ENCODE measurements at places on chromosomes 5 and 9.

GRCh38 chr5:1315018-1315708, 20.3 kb upstream of the TERT start:
- DNase-seq, result no peak

DNA sequence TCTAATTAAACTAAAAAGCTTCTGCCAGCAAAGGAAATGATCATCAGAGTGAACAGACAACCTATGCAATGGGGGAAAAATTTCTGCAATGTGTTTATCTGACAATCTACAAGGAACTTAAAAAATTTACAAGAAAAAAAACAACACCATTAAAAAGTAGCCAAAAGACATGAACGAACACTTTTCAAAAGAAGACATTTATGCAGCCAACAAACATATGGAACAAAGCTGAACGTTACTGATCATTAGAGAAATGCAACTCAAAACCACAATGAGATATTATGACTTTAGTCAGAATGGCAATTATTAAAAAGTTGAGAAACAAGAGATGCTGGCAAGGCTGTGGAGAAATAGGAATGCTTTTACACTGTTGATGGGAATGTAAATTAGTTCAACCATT, 530.4 kb upstream of the DAB2 start:
- no peak for DNase-seq

- no peak for DNase-seq
These were observed 48.4 kb downstream of the PPARGC1B start for GRCh38 chr5:149778303-149779123.

- DNase-seq, result no peak
These were observed 43.6 kb downstream of the GNAQ start for GRCh38 chr9:77987880-77988525.

DNA sequence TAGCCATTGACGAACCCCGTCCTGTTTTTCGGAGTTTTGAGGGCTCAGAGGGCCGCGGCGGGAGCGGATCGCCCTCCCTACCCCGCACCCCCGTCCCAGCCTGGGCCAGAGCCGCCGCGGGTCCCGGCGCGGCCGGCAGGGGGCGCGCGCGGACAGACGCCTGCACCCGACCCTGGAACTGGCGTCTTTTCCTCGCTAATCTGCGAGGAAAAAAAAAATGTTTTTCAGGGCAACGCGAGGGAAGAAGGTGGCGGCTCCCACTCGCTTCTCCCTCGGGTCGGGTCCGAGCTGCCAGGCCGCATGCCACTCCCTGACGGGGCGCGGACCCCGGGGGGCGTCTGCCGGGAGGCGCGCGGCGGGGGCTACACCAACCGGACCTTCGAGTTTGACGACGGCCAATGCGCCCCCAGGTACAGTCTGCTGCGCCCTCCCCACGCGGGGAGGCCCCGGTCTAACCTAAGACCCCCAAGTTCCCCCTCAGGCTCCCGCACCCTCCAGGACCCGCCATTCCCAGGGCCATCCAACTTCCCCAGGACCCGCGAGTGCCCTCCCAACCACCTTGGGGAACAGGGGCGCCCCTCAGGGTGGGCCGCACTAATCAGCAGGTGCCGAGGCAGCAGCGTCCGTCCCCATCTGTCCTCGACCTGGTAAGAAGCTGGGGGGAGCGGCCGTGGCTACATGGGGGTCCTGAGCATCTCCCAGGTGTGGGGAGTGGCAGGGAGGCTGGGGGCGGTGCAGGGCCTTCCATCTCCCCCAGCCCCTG, at the start of gene KCNT1:
Gene KCNT1 (plus strand): TSS at position 227 of the 763 bp plus-strand sequence. CDS start 74 bp downstream, at position 301.
- peak; percentile 96 for DNase-seq

DNA sequence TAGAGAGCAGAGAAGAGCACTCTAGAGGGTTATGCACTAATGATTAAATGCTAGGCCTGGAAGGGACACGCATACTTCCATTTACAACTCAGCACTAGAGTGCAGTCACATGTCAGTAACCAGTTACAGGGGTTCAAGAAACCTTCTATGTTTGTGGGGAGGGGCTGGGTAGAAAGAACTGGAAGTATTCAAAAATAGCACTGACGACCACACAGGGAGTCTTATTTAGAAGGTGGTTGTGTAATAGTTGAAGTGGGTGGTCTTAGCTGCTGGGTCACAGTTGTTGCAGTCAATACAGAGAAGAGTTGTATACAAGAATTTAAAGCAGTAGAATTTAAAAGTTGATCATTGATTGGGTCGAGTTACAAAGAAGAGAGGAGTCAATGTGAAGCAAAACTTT, 15.4 kb downstream of the AOPEP start:
- DNase-seq, result no peak

DNA sequence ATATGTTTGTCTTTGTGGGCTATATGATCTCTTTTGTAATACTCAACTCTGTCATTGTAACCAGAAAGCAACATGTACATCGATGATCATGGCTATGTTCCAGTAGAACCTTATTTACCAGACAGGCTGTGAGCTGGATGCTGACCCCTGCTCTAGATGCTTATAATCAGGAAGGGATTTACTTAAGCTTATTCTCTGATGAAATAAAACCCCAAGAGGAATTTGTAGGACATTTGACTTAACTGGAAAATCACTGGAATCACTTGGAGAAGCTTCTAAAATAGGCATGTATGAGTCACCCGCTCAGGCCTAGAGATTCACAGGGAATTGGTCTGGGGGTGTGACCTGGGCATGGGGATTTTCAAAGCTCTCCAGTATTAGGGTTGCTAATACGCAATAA, 285.8 kb upstream of the ZNF608 start:
- no peak for DNase-seq

DNA sequence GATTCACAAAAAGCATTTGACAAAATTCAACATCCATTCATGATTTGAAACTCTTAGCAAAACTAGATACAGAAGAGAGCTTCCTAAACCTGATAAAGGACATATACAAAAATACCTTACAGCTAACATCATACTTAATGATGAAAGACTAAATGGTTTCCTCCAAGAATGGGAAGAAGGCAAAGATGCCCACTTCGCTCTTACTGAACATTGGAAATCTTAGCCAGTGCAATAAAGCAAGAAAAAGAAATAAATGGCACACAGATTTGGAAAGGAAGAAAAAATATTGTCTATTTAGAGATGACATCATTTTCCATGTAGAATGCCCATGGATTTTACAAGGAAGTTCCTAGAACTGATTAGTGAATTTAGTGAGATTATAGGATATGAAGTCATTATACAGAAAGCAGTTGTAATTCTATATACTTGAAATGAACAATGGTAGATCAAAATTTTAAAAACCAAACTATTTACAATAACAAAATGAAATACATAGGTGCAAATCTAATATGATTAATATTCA, 64.4 kb downstream of the NAA35 start:
- no peak for DNase-seq

DNA sequence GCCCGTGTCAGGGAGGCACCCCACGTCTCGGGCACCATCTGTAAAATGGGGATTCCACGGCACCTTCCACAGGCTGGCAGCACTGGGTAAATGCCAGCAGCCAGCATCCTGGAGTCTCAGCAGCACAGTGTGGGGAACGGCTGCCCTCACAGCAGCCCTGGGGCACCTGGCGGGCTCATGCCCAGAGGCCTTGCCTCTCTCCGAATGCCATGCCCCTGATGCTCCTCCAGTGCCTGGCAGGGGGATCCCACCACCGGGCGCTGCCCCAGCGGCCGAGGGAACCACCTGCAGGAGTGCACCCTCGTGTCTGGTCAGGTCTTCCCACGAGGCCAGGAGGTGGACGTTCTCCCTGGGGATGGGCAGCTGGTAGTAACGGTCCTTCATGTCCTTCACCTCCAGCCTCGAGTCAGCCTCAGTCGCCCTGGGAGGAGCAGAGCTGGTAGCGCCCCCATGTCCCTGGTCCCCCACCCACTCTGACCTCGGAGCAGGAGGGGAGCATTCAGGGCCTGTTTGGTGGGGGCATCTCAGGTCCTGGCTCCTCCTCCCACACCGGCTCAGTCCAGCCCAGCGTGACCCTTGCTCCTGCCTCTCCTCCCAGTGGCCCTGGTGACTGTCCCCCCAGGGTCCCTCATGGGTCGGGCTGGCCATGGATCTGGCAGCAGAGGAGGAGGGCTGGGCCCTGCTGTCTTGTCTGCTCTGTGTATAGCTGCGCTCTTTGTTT, 49.9 kb upstream of the NRARP start:
- DNase-seq, result no peak

DNA sequence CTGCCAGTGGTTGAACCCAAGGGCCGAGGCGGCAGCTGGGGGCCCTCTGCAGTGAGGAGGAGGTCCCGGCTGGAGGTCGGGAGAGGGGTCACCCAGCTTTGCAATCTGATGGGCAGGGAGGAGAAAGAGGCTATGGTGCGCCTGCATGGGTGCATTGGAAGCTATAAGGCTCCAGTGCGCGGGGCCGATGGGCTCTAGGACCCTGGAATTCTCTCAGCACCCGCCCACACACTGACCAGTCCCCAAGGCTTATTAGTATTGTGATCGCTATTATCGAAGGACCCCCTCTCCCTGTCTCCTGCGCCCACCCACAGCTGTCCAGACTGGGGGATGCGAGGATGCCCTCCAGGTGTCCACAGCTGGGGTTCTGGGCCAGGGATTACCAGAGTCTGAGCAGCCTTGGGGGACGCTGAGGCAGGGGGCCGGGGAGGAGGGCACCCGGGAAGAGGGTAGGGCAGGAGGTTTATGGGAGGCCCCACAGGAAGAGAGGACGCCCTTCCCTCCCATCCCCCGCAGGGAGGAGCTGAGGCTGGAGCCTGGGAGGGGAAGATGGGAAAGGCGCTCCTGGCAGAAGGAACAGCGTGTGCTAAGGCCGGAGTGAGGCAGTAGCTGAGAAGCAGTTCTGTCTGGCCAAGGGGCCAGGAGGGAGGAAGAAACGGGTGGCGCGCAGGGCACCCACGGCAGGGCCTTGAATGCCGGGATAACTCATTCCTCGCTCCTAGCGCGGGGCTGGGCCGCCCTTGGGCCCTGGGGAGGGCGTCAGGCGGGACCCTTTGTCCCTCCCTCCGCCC, 24.2 kb downstream of the C9orf50 start:
- no peak for DNase-seq

DNA sequence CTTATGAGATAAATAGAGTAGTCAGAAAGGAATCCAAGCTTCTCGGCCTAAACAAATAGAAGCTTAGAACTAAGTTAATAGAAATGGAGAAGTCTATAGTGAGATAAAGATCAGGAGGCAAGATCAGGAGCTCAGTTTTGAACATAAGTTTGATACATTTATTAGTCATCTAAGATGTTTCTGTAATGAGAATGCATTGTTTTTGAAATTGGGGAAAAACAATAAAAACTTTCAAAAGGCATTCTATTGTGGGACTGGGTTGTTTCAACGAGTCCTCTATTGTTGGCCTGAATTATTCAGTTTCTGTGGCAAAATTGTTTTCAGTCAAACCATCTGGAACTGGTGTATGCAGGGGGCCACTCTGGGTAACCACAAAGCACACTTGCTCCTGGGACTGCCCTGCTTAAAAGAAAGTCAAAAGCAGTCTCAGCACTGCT, 181.0 kb upstream of the CLINT1 start:
- peak; percentile 48 for DNase-seq

All from GM13977 (cell line).